ENCODE measurements at places on chromosomes 3 and 15. TPM values are rescaled to one million over a fixed set of nuclear protein-coding genes. Genes with fewer than 3 reads are reported as not detected.

The CHRFAM7A gene
- 2.3 TPM for total RNA-seq

The SPG11 gene
- 41.8 TPM for total RNA-seq

The BMF gene
- 4.8 TPM for total RNA-seq

The GPR149 gene
- not detected for total RNA-seq

The LRRC3B gene
- not detected for total RNA-seq

Data from A375 (cell line).